Fibroblast of villous mesenchyme (primary cell): ENCODE measurements at places on chromosomes 12 and 14. TPM values are rescaled to one million over a fixed set of nuclear protein-coding genes. Genes with fewer than 3 reads are reported as not detected.

- no peak for DNase-seq
Measured at GRCh38 chr14:97219431-97220017, 422.3 kb downstream of the VRK1 start.

DNA sequence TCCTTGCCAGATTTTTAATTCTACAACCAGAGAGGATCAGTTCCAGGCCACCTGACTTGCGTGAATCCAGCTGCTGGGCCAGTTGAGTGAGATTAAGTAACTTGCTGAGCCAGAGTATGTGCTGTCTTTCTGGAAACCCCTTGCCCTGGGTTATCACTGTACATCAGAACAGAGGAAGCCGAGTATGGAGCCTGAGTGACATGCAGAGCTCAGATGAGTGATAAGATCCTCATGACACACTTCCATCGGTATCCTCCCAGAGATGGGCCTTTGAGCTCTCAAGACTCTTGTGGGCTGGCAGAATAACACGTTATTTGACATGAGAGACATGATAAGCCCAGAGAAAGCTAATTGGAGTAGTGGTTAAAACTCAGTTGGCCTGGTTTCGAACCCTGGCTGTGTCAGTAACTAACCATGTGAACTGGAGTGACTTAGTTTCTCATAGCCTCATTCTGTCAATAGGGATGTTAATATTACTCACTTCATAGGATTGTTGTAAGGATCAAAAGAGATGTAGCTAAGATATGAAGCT is 388.1 kb downstream of the ZFP36L1 start:
- DNase-seq, result no peak

DNA sequence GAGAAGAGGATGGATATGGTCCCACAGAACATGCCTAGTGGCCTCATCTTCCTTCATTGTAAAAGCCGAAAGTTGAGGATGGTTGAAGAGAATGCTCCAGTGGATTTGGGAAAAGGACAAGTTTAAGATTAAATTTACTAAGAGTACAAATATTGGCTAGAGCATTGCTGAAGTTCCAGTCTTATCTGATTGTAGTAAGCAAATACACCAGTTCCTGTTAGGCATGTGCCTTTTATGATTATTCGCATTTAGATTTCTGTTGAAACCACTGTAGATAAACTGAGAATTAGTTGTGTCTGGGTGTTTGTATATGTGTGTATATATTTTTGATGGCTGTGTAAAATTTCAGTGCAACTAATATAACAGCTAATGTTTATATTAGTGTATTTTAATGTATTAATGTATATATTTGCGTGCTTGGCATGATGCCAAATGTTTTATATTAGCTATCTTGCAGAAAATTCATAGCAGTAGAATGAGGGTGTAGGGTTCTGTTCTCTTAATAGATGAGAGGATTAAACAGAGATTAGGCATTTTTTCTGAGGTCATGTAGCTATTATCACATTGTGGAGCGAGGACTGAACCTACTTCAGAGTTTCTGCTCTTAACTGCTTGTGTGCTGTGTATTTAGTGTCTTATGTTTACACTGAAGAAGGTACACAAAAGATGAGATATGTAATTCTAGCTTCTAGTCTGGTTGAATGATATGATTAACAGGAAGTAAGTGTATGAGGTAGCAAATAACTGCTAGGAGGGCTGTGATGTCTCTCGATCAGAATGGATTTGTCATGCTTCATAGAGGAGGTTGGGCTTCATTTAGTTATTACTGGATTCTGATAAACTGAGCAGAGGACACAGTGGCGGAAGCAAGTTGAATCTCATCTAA is 21.1 kb downstream of the FKBP3 start:
- DNase-seq, result peak; percentile 40

- no peak for DNase-seq
Measured at GRCh38 chr12:114186241-114187002, 219.5 kb downstream of the TBX5 start.

DNA sequence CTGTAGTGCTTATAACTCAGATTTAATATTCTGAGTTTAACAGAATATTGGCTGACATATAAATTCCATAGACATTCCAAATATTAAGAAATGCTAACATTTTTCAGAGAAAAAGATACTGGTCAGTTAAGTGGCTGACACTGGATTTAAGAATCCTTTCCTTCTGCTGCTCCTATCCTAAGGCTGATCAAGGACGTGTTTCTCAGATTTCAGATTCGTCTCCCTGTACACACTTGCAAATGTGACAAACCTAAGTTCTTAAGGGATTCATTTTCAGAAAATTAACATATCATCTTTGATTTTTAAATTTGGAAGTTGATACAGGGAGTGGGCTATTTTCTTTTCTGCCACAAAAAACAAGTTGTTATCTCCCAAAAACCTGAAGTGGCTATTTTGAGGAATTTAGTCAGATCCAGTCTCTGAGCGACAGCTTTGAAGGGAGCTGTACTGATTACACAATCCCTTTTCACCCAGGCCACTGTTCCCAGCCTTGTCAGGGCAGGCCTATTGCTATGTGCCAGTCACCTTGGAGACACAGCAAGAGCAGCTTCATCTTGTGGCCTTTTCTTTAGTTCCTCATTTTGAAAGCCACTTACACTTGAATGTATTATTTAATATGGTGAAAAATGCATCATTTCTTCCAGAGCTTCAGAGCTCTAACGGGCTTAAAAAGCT is 370.6 kb downstream of the KCNH5 start:
- DNase-seq, result no peak

GRCh38 chr14:63524537-63525155 is 18.5 kb downstream of the PPP2R5E start:
- DNase-seq, result no peak

DNA sequence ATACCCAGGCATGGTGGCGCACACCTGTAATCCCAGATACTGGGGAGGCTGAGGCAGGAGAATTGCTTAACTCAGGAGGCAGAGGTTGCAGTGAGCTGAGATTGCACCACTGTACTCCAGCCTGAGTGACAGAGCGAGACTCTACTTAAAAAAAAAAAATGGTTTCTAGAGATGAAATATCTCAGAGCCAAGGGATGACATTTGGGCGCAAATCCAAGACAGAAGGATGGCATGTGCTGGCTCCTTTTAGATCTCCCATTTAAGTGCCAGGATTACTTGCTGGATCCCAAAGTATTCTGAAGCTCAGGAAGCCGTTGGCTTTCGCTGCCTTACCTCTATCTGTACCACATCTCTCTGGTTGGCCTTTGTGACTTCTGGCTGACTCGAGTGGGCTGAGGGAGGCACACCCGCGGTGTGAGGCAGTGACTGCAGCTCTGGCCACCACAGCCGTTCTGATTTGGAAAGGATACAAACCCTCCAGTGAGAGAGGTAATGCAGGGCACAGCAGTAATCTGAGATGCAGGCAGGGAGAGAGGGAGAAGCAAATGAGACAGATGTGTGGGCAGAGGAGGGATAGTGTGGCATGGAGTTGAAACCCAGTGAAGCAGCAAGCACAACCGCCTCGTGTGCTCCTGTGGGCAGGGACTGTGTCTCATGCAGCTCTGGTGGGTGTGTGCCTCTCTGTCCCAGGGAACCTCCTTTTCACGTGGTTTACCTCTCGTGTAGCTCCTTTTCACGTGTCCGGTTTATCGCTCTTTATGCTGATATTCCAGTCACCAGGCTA is 4.9 kb downstream of the B4GALNT3 start:
- no peak for DNase-seq

DNA sequence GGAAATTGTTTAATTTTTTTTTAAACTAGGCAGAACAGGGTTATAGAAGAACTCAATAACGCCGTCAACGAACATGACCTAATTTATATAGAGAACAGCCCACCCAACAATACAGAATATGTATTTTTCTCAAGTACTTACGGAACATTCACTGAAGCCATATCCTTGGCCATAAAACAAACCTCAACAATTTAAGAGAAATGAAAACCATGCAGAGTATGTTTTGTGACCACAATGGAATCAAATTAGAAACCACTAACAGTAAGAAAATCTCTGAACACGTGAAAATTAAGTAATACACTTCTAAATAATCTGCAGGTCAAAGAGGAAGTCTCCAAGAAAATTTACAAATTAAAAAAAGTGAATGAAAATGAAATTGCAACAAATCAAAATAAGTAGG is 9.4 kb downstream of the SART3 start:
- DNase-seq, result peak; percentile 78

- peak; percentile 33 for DNase-seq
Measured at GRCh38 chr14:90319173-90319572, 12.6 kb downstream of the NRDE2 start.

DNA sequence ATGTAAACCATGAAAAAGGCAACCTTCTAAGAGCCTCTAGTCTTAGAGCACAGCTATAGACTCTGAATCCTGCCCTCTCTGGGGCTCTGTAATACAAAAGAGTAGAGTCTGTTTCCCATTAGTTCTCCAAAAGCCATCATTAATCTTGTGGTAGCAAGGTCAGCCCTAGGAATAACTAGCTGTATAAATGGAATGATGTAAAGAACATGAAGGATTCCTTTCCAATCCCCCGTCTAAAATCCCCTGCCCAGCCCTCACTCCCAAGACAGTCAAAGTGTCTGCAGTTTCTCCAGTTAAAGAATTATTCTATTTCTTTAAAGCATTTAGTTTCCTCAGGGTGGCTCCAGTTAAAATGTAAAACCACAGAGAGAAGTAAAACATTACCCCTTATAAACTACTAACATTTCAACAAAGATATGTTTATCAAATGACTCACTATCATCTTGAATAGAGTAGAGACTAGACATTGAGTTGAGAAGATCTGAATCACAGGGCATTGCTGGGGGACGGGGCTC is 104.2 kb downstream of the ST8SIA1 start:
- DNase-seq, result peak; percentile 28

Gene TSPAN11
- 0.32 and 0.43 TPM in 2 replicates for total RNA-seq

Gene KRT6C
- not detected in 2 replicates for total RNA-seq

Gene STX2
- total RNA-seq, result 41.9 and 58.3 TPM in 2 replicates

Gene SALL2
- 3.2 and 3.9 TPM in 2 replicates for total RNA-seq

Gene CATSPERB
- under 0.01 TPM in 1 of 2 replicates, not detected in the other for total RNA-seq

Gene RASSF9
- 0.32 and 0.43 TPM in 2 replicates for total RNA-seq
